ENCODE measurements at places on chromosomes 2 and 18.

DNA sequence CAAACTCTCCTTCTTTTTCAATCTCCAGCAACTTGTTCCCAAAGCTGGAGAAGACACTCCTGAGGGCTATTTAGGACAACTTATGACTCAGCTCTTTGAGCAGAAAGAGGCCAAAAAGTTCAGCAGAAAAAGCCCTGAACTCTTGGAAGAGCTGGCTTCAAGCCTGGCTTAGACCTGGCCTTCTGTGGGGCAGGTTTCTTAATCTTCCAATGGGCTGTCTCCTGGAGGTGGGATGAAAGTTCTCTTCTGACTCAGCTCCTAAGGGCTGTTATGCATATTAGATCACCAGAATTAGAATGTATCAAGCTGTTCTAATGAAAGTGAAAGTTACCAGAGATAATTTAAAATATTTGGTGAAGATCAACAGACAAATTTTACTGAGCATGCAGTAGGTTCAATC is 129.4 kb downstream of the RAD51AP2 start:
- DNase-seq: no peak

DNA sequence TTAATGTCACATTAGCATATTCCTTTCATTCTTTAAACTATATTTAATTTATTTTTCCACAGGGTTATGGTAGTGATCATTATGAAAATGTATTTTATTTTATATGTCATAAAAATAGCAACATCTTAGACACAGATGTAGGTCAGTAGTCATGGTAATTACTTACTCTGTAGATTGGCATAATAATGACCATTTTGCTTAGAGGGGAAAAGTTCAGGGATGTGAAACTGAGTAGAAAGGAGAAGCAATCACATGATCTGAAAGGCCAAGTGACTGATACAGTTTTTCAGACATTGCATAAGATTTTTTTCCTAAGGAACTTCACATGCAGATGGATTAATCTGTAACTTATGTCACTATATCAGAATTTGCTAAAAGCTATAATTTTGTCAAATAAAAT is 286.9 kb downstream of the CTNNA2 start:
- no peak for DNase-seq

DNA sequence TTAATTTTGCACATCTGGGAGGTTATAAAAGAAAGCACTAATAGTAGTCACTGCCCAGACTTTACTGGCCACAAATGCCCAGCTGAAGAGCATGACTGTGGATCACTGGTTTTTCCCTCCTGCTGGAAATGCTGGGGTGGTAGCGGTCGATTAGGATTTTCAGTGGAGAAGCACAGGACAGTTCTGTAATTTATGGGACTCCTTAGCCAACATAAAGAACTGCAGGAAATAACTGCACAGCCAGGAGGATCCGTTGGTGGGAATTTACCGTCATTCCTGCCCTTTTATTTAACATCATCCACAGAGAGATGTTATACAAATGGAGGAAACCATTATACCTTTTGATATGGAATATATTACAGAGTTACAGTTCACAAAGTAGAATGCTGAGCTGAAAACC is 61.5 kb downstream of the TNFRSF11A start:
- no peak for DNase-seq

DNA sequence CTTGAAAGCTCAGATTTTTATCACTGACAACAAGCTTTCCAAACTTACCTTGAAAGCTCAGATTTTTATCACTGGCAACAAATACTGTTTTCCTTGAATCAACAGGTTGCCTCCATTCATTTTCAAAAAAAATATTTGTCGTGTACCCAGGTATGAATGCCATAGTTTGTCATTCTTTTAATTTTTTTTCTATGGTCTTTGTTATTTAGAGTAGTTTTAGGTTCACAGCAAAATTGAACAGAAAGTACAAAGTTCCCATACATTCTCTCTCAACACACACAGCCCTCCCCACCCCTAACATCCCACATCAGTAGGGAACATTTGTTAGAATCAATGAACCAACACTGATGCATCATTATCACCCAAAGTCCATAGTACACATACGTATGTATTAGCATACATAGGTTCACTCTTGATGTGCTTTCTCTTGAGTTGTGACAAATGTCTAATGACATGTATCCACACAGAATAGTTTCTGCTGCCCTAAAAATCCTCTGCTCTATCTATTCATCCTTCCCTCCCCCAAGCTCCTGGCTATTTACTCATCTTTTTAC is 25.9 kb downstream of the WDR33 start:
- no peak for DNase-seq

GRCh38 chr2:28648147-28648546 is 103.5 kb upstream of the PPP1CB start:
- peak; percentile 80 for DNase-seq

All from sigmoid colon (tissue), 7 donors.